Glutamatergic neuron (in vitro differentiated cells): ENCODE measurements at places on chromosomes 2 and 18. TPM values are rescaled to one million over a fixed set of nuclear protein-coding genes. Genes with fewer than 3 reads are reported as not detected.

Gene GAL3ST2
- total RNA-seq = 0.42 TPM

DNA sequence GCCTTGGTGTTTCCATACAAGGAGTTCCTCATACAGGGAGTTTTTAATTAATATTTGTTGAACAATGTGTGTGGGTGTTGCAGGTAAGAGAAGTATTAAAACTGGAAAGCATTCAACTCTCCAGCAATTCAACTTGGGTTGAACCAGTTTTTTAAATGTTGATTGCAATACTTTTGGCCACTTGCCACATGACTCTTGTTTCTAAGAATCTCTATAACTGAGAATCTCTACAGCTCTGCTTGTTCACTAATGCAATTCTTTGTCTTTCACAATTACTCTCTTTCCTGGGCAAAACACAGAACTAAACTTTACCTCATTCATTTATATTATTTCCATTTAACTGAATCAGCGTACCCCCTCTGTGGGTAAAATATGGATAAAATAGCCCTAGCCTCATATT lies 429.4 kb downstream of the ARHGAP15 start:
- no peak overlapping the region for H3K27ac ChIP-seq
- no peaks in the 10 kb centered on the region for H3K36me3 ChIP-seq
- no peak for DNase-seq
- no peaks in the 10 kb centered on the region for H3K27me3 ChIP-seq

Gene GCG
- total RNA-seq = not detected

GRCh38 chr2:238776003-238776760 lies 71.7 kb upstream of the TWIST2 start:
- H3K4me1 ChIP-seq = peaks cover 11% of the 10 kb centered on the region
- no peak overlapping the region for H3K4me3 ChIP-seq
- H3K36me3 ChIP-seq = peaks cover 7% of the 10 kb centered on the region
- DNase-seq = no peak
- H3K27ac ChIP-seq = no peak overlapping the region

Gene FBLN7
- total RNA-seq = 0.20 TPM

DNA sequence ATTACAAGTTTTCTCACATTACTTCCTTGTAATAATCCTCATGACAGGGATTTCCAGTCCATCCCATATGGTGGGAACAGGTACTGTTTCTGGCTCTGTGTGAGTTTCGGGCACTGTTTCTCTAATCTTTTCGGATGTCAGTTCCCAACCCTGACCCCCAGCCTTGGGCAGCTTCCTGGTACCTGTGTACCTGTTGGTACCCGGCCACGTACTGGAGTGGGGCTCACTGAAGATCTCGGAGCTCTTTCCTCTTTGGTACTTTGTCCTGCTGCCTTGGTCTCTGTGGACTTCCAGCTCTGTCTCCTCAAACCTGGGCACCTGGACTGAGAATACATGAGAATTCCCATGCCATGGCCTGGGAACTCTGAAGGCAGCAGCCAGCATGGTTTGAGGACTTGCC lies 36.8 kb downstream of the GRHL1 start:
- no peaks in the 10 kb centered on the region for H3K36me3 ChIP-seq
- no peak overlapping the region for H3K27ac ChIP-seq
- no peaks in the 10 kb centered on the region for H3K27me3 ChIP-seq
- no peak for DNase-seq
- H3K4me3 ChIP-seq = no peak overlapping the region

DNA sequence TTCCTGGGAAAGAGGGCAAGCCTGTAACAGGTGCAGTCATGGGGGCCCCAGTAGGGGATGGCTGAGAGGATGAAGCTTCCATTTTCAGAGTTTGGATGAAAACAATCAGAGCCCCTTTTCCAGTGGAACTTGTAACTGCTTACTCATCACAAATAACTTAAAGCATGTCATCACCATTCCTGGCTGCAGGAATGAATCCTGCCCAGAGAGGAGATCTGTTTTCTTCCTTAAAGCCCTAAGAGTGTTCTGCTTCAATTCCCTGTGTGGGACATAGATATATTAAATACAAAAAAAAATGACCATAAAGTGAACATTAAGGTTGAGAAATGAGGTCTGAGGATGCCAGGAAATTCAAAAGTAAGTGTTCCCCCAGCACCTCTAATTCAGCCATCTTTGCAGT lies 183.4 kb upstream of the MEIS1 start:
- DNase-seq = no peak
- H3K4me1 ChIP-seq = no peaks in the 10 kb centered on the region

DNA sequence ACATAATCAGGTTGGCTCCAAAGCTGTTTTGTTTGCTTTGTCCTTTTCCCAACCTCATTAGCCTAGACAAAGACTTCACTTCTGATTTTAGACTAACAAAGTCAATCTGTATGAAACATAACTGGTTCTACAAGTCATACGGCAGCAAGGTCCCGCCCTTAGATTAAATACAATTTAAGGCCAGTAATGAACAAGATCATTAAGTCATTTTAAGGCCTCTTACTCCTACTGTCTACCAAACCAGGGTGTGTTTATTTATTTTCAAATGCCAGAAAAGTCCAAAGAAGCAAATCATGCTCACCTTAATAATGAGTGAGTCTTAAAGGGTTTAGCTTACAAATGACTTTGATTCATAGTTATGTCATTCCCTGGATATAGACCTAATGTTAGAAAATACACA lies 148.4 kb upstream of the ACVR2A start:
- H3K27ac ChIP-seq = no peak overlapping the region
- no peaks in the 10 kb centered on the region for H3K36me3 ChIP-seq
- H3K4me1 ChIP-seq = no peaks in the 10 kb centered on the region
- H3K4me3 ChIP-seq = no peak overlapping the region

Gene MTX2
- 35.7 TPM for total RNA-seq

- H3K4me1 ChIP-seq = no peaks in the 10 kb centered on the region
- H3K36me3 ChIP-seq = no peaks in the 10 kb centered on the region
- H3K27me3 ChIP-seq = no peaks in the 10 kb centered on the region
These were observed 36.2 kb upstream of the FMNL2 start for GRCh38 chr2:152298754-152299153.

- no peak overlapping the region for H3K4me3 ChIP-seq
- H3K27me3 ChIP-seq = no peaks in the 10 kb centered on the region
- DNase-seq = peak; percentile 88
- no peaks in the 10 kb centered on the region for H3K36me3 ChIP-seq
These were observed 108.0 kb downstream of the CDH19 start for GRCh38 chr18:66495844-66496243.

DNA sequence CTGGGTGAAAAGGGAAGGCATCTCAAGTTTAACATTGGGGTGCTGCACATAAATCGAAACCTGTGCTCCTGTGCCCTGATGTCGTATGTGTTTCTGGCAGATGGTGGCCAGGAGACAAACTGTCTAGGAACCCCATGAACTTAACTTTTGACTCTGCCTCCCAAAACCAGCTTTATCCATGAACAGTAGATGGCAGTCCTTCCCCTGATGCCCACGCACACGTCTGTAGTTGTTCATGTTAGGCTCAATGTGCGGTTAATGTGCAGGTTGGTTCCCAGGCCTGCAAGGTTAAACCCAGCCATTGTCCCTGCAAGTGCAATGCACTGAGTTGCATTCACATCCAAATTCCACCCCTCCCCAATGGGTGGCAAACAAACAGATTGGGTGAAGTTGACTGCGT lies 44.1 kb upstream of the SIX3 start:
- no peak overlapping the region for H3K4me3 ChIP-seq
- no peaks in the 10 kb centered on the region for H3K4me1 ChIP-seq
- peaks cover 4% of the 10 kb centered on the region for H3K27me3 ChIP-seq
- H3K36me3 ChIP-seq = no peaks in the 10 kb centered on the region

DNA sequence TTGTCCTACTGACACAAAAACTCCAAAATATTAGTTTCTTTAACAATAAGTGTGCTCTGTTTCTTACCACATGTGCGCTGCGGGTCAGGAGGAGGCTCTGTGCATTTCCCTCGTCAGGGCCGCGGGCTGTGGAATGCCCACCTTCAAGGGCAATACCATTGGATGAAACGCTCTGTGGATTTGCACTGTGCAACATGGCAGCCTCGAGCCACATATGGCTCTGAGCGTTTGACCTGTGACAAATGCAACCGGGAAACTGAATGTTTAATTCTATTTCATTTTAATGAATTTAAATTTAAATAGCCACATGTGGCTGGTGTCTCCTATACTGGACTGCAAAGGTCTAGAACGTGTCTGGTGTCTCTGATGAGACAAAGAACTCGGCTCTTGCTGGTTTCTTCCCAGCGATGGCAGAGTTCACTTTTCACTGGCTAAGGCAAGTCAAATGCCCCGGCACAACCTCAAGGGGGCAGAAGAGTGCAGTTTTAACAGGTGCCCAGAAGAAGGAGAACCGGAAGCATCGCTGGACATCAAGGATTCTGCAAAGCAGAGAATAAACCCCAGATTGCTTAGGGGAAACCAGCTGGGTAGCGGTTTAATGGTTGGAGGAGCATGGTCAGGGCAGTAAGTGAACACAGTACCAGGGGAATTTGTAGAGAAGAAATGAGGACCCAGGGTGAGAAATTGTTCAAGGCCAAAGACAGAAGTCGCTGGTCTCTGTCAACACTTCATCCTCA lies 37.0 kb upstream of the TMEM18 start:
- no peak overlapping the region for H3K4me3 ChIP-seq
- H3K36me3 ChIP-seq = no peaks in the 10 kb centered on the region
- no peak overlapping the region for H3K27ac ChIP-seq
- H3K4me1 ChIP-seq = no peaks in the 10 kb centered on the region

Gene CCDC178
- not detected for total RNA-seq

GRCh38 chr2:27854229-27854862 lies 35.8 kb downstream of the RBKS start:
- peaks cover 10% of the 10 kb centered on the region for H3K36me3 ChIP-seq
- H3K27me3 ChIP-seq = peaks cover 4% of the 10 kb centered on the region
- no peak overlapping the region for H3K4me3 ChIP-seq
- H3K4me1 ChIP-seq = no peaks in the 10 kb centered on the region
- H3K27ac ChIP-seq = no peak overlapping the region
- no peak for DNase-seq

Gene FSHR
- total RNA-seq = not detected

DNA sequence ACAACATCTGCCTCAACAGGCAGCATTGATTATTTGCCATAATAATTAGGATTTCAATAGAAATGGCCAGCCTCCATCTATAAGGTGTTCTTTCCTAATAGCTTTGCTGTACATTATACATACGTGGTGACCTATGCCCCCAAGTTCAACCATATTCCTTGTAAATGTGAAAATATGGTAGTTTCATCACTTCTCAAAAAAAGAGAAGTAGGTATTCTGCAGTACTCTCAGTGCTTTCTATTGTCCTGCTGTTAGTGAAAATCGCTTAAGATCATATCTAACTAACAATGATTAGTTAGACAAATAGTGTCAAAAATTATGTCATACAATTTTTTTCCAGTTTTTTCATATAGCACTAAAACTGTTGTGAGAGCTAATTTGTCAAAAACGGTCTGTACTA lies 79.6 kb downstream of the SLC4A10 start:
- no peaks in the 10 kb centered on the region for H3K36me3 ChIP-seq
- no peak overlapping the region for H3K4me3 ChIP-seq
- H3K4me1 ChIP-seq = peaks cover 5% of the 10 kb centered on the region
- no peaks in the 10 kb centered on the region for H3K27me3 ChIP-seq
- H3K27ac ChIP-seq = no peak overlapping the region

GRCh38 chr2:44055229-44055628 lies 59.4 kb upstream of the LRPPRC start:
- H3K4me1 ChIP-seq = no peaks in the 10 kb centered on the region
- H3K27me3 ChIP-seq = peaks cover 3% of the 10 kb centered on the region
- no peak overlapping the region for H3K4me3 ChIP-seq
- no peak for DNase-seq
- H3K27ac ChIP-seq = no peak overlapping the region
- H3K36me3 ChIP-seq = peaks cover 5% of the 10 kb centered on the region

GRCh38 chr2:81195774-81196382 lies 891.3 kb upstream of the LRRTM1 start:
- no peak overlapping the region for H3K27ac ChIP-seq
- no peak for DNase-seq

GRCh38 chr2:189629531-189630453 lies 31.5 kb upstream of the ASNSD1 start:
- peaks cover 2% of the 10 kb centered on the region for H3K27me3 ChIP-seq
- H3K36me3 ChIP-seq = no peaks in the 10 kb centered on the region
- no peak for DNase-seq
- no peak overlapping the region for H3K27ac ChIP-seq

GRCh38 chr18:11658019-11658418 lies 31.0 kb upstream of the GNAL start:
- H3K4me3 ChIP-seq = no peak overlapping the region
- no peak for DNase-seq
- H3K27me3 ChIP-seq = peaks cover 4% of the 10 kb centered on the region
- peak overlapping the region; percentile 8 for H3K27ac ChIP-seq
- H3K36me3 ChIP-seq = no peaks in the 10 kb centered on the region
- H3K4me1 ChIP-seq = peaks cover 5% of the 10 kb centered on the region

DNA sequence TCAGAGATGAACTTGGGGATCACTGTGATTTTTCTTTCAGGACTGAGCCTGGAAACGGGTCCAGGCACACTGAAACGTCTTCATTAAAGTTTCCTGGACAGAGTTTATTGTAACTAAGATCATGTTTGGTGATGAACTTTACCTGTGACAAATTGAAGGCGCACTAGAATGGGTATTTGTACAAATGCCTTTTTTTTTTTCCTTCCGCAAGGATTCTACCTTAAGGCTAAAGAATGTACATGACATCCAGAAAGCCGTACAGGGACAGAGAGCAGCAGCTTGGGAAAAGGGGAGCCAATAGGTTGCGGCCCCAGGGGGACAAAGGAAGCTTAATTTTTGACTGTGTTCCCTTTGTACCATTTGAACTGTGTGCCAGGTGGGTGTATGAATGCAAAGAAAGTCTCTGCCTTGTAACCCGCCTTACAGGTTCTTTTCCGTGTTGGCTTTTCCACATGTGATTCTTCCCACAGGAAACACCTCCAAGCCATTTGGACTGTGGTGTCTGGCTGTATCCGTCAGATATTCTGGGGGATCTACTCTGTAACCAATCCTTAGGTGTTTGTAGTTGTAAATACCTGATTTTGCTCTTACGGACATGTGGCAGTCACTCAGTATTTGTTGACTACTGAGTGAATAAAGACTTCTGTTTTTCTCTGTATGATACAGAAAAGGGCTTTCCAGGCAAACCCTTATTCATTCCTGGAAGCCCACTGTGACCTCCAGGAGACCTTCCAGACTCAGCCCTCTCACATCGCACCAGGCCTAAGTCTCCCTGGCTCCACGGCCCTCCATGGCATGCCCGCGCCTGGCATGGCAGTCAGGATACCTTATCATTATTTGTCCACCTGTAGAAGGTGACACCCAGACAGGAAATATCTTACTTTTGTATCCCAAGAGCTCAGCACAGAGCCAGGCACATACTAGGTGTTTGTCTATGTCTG lies 1.1 kb downstream of the LRRFIP1 start:
- H3K4me1 ChIP-seq = peaks cover 19% of the 10 kb centered on the region
- no peaks in the 10 kb centered on the region for H3K36me3 ChIP-seq
- peak overlapping the region; percentile 72 for H3K27ac ChIP-seq
- peak overlapping the region; percentile 91 for H3K4me3 ChIP-seq
- DNase-seq = no peak

- no peak overlapping the region for H3K4me3 ChIP-seq
- peaks cover 6% of the 10 kb centered on the region for H3K4me1 ChIP-seq
- H3K36me3 ChIP-seq = no peaks in the 10 kb centered on the region
- DNase-seq = no peak
- peaks cover 4% of the 10 kb centered on the region for H3K27me3 ChIP-seq
These were observed 1027.7 kb downstream of the TMEM182 start for GRCh38 chr2:103789381-103790095.

Gene SYT4
- 232 TPM for total RNA-seq

GRCh38 chr2:167790781-167791450 lies 456.5 kb downstream of the STK39 start:
- H3K4me3 ChIP-seq = no peak overlapping the region
- H3K4me1 ChIP-seq = peaks cover 5% of the 10 kb centered on the region
- H3K36me3 ChIP-seq = no peaks in the 10 kb centered on the region
- DNase-seq = no peak
- no peaks in the 10 kb centered on the region for H3K27me3 ChIP-seq

- peaks cover 3% of the 10 kb centered on the region for H3K27me3 ChIP-seq
- no peak for DNase-seq
- peaks cover 5% of the 10 kb centered on the region for H3K36me3 ChIP-seq
These were observed 17.9 kb downstream of the MOCOS start for GRCh38 chr18:36205166-36205565.
